ENCODE measurements at places on chromosomes 6 and 20.

DNA sequence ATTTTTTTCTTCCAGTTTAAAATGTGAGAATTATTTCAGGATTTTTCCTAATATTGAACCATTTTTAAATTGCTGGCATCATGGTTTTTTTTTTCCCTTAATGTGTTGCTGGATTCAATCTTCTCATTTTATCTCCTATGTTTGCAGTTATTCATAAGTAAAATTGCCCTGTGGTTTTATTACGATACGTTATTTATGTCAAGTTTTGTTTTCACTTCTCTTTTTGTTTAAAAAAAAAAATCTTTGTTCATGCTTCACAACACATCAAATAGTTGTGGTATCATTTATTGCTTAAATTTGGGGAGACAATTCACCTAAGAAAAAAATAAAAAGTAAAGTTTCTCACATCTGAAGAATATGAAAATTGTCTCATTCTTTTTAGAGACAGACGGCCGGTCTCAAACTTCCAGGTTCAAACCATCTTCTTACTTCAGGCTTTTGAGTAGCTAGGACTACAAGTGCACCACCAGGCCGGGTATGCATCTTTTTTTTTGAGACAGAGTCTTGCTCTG lies 239.3 kb upstream of the ID4 start:
- no peak for DNase-seq

- DNase-seq = no peak
These were observed 178.5 kb downstream of the FRK start for GRCh38 chr6:115882174-115882573.

DNA sequence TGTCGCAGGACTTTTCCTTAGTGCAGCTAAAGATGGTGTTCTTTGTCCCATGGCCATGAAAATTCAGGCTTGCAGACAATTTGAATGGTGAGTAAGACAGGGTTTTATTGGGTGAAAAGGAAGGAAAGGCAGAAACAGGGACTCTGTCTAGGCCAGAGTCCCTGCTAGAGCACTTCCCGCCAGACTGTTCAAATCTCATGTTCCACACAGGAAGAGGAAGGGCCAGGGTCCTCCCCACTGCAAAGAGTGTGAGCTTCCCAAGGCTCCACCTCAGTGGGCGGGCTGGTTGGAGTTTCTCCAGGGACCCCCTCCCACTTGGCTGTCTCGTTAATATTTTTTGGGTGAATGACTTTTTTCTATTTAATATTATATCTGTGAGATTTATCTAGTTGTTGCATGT lies 29.0 kb downstream of the COL19A1 start:
- no peak for DNase-seq

GRCh38 chr6:40379811-40380210 lies 207.4 kb downstream of the LRFN2 start:
- DNase-seq = no peak

DNA sequence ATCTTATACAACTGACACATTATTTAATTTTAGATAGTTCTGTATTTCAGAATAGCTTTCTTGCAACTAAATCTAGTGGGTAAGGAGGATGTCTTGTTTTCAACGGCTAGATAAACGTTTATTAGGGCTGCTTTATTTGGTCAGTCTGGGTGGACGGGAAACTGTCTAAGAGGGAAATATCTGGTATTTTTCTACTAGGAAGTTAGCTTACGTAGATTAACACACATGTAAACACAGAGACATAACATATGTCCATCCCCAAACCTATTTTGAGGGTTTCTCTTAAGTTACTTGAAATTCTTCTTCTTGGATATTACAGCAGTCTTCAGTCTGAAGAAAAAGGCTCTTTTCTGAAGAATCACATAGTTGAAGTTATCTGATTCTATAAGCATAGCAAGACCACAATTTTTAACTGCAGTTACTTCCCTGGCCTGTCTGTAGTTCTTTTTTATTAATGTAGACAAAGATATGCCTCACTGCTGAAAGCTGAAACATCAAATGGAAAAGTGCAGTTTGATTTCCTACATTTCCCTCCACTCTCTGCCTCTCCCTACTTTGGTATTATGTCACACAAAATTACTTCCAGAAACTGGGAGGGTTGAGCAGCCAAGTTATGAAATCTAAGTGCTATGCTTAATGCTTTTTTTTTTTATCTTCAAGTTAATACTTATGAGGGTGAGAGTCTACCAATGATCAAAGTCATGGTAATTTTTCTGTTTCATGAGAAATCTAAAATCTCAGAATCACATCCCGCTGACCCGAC lies 37.4 kb downstream of the PLAGL1 start:
- no peak for DNase-seq

DNA sequence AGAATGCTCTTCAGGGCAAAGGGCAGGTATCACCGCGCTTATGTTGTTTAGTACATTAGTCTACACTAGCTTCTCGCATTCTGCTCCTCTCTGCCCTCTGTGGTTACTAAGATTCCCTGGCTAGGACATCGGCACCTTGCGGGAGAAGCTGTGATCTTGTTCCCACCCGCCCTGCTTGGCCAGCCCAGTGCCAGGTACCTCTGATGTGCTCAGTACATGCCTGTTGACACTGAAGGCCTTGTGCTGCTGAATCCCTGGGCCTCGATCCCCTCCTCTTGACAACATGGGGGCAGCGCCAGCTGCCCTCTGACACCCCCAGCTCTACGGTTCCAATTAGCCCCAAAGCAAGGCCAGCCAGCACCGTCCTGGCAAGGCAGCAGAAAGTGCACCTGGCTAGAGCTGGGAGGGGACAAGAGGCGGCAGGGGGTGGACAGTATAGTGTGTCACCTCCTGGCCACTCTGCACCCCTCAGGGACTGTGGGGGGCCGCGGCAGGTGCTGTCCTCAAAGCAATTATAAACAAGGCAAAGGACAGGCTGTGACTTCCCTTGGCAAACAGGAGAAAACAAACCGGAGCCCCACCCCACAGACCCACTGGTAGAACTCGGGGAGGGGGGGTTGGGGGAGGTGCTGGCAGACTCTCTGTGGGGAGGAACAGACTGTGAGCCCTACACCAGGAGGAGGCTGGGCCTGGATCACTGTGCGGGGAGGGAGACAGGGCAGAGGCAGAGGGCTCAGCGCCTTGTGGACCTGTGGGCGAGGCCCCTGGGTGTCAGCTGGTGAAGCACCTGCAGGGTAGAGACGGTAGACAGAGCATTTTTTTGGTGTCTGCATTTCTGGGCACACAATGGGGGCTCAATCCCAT lies 7.1 kb downstream of the TFEB start:
- DNase-seq = no peak

DNA sequence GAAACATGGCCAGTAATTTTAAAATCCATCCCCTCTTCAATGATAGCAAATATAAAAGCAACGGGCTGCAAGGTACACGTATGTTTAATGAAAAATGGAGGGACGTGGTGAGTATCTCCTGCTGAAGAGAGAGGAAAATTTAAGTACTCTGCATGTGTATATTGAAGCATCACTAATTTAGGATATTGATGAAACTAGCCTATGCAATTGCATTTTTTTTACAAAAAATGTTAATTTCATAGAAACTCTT lies 362 bp upstream of the TMX4 start:
- DNase-seq = no peak

DNA sequence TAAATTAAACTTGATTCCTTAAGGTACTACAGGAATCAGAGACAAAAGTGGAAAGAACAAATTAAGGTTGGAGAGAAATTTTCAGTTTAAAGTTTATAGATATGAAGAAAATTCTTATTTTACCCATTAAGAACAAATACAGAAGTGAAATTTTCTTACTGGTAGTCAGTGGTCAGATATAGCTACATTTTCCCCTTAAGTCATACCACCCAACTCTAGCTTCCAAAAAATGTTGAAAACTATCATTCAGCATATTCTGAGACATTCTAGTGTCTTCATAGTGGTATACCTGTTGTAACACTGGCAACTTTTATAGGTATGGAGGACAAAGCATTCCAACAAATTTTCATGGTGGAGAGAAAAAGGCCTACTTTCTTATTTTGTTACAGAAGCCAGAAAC lies 15.6 kb upstream of the SUMO4 start:
- no peak for DNase-seq

- DNase-seq = no peak
These were observed 46.9 kb downstream of the GFRA4 start for GRCh38 chr20:3616250-3616649.

DNA sequence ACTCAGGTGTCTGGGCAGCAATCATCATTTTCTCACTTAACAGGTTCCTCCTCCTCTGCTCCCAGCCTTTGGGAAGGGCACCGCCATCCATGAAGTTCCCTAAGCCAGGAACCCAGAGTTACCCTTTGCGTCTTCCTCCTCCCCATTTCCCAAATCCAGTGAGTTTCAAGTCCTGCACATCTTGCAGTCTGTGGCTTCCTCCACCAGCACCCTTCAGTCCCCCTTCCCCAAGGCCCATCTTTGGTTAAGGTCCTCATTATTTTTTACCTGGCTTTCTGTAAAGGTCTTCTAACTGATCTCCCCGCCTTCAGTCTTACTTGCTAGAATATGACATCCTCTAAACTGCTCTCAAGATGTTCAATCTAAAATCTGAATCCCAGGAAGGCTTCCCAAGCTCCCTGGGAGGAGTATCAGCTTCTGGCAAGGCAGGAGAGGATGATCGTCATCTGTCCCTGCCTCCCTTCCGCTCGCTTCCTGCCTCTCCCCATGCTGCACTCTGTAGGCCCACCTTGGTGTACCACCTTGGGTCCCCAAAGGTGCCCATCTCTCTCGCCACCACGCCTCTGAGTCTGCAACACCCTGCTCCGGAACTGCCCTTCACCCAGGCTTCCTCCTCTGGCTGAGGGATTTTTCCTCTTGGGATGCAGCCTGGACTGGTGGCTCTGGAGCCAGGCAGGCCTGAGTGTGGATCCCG lies 11.4 kb upstream of the DUSP22 start:
- peak; percentile 23 for DNase-seq

GRCh38 chr6:100415768-100416167 lies 49.0 kb downstream of the SIM1 start:
- DNase-seq = no peak

DNA sequence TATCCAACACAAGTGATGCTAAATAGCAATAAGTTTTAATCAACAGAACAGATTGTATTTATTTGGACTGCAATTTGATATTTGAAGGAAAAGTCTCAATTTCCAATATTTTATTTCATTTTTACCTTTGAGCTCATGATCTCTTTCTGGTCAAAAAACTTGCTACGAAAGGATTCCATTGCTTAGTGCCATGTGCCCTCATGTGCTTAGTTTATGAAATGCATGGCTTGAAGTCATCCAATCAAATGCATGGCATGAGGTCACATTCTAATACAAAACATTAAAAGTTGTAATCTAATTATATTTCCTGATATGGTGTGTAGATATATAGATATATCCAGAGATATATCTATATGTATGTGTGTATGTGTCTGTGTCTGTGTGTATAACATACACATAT lies 321.2 kb upstream of the ADGRB3 start:
- no peak for DNase-seq

DNA sequence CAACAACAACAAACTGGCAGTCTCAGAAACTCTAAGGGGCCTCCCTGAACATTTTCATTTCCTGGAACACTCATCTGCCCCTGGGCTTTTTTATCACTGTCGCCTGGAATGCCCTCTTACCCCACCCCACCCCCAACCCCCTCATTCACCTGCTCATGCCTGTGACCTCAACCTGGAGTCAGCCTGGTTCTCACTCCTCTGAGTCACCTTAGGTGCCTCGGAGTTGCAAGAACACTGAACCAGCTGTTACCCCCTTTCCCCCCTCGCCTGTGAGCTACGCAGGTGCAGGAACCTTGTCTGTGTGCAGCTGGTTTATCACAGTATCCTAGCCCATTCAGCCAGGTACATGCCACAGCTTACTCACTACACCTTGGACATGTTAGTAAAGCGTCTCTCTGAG lies 12.8 kb upstream of the SNAI1 start:
- DNase-seq = no peak

DNA sequence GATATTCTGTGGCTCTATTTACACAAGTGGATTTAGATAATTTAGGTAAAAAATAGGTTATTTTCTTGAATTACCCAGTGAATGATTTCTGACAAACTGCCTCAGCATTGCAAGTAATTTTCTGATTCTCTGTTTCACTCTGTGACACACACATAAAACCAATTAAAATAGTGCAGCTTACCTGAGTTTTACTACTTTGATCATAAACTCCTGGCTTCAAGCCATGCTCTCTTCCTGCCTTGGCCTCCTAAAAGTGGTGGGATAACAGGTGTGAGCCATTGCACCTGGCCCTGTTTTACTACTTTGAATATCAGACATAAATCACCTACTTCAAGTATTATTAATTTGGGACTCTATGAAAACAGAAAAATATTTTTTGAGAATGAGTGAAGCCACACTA lies 462.9 kb downstream of the ADGRB3 start:
- no peak for DNase-seq

- DNase-seq = no peak
These were observed 10.1 kb upstream of the NXT1 start for GRCh38 chr20:23340524-23340923.

DNA sequence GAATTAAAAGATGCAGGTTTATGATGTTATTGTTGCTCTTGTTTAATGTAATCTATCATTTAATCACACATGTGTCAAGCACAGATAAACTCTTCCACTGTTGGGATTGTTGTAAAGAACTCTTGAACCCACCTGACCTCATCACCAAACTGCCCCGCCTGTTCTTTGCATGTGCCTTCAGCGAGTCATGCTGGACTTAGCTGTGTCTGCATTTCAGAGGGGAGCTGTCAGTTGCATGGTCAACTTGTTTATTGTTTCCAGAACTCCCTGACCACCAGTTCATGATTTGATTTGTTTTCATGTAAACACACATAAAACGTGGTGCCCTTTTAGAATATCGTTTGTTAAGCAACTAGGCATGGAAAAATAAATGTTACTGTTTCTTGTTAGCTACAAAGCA lies 93.6 kb downstream of the KHDC1L start:
- no peak for DNase-seq

DNA sequence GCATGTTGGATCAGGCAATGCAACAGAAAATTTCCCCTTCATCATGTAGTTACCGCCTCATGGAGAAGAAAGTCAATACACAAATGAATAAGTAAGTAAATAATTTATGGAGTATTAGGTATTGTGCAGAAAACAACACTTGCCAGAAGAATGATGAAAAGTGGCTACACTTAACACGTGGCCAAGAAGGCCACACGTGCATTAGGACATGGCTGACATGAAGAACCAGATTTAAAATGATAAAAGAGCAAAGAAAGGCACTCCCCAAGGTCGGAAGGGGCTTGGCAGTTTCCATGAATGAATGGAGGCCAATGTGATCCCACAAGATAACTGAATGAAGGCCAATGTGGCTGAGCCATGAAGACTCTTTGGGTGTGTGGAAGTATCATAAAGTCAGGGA lies 447.2 kb downstream of the DOK5 start:
- DNase-seq = no peak

All from activated CD4-positive, CD25-positive, alpha-beta regulatory T cell treated with anti-CD3 and anti-CD28 coated beads, Interleukin-2, amount 50 U/mL, for 72 hours (primary cell).